ENCODE measurements at places on chromosomes 6 and 20. TPM values are rescaled to one million over a fixed set of nuclear protein-coding genes. Genes with fewer than 3 reads are reported as not detected.

The ID1 gene
- total RNA-seq = 194 TPM

The SYTL3 gene
- total RNA-seq = 0.98 TPM

The HDGFL1 gene
- total RNA-seq = not detected

The CLPSL2 gene
- total RNA-seq = not detected

The HLA-DQB1 gene
- not detected for total RNA-seq

The CGA gene
- not detected for total RNA-seq

The KCNK15 gene
- total RNA-seq = 0.62 TPM

The GRM1 gene
- 0.08 TPM for total RNA-seq

The DEF6 gene
- total RNA-seq = 0.06 TPM

The FILIP1 gene
- total RNA-seq = 0.48 TPM

The CLDN20 gene
- not detected for total RNA-seq

The BNIP5 gene
- not detected for total RNA-seq

The HS3ST5 gene
- not detected for total RNA-seq

The PNLDC1 gene
- total RNA-seq = not detected

The KHDC1 gene
- total RNA-seq = 3.8 TPM

The AGER gene
- 1.7 TPM for total RNA-seq

The RIPPLY2 gene
- total RNA-seq = 0.64 TPM

The GUCA1A gene
- total RNA-seq = not detected

The CST5 gene
- total RNA-seq = not detected

The OSER1 gene
- total RNA-seq = 50.9 TPM

The TRIM31 gene
- 2.1 TPM for total RNA-seq

The DZANK1 gene
- total RNA-seq = 2.9 TPM

The HRH3 gene
- total RNA-seq = not detected

The TRIM40 gene
- not detected for total RNA-seq

The MOCS1 gene
- total RNA-seq = 1.3 TPM

The SAMHD1 gene
- 6.4 TPM for total RNA-seq

The CCM2L gene
- total RNA-seq = 0.42 TPM

The TCF21 gene
- total RNA-seq = not detected

The XKR7 gene
- not detected for total RNA-seq

The MLIP gene
- total RNA-seq = not detected

The TMEM200A gene
- total RNA-seq = not detected

The CLIC5 gene
- not detected for total RNA-seq

The C6orf163 gene
- 0.24 TPM for total RNA-seq

The FABP7 gene
- total RNA-seq = not detected

The PRSS35 gene
- not detected for total RNA-seq

The ZSWIM3 gene
- total RNA-seq = 1.5 TPM

The SLC13A3 gene
- total RNA-seq = 0.09 TPM

The ADTRP gene
- total RNA-seq = 0.56 TPM

The ADGRF5 gene
- not detected for total RNA-seq

The HSD17B8 gene
- 14.3 TPM for total RNA-seq

The ELOVL5 gene
- 71.9 TPM for total RNA-seq

The RIMS1 gene
- not detected for total RNA-seq

The PKHD1 gene
- total RNA-seq = not detected

The ADAM33 gene
- total RNA-seq = 0.06 TPM

The DEFB123 gene
- total RNA-seq = not detected

The ALDH5A1 gene
- 8.3 TPM for total RNA-seq

The OR12D3 gene
- total RNA-seq = not detected

The PGBD1 gene
- total RNA-seq = 5.3 TPM

The SNRPB gene
- total RNA-seq = 1,067 TPM

The HAO1 gene
- total RNA-seq = not detected

The BMP2 gene
- 0.57 TPM for total RNA-seq

The SPDEF gene
- 2.7 TPM for total RNA-seq

The SLC52A3 gene
- 0.92 TPM for total RNA-seq

The MYLK2 gene
- 0.61 TPM for total RNA-seq

Measured in A549 treated with CpdA at 1 μM for 4 hours (cell line).